ENCODE measurements at places on chromosomes 4 and X. TPM values are rescaled to one million over a fixed set of nuclear protein-coding genes. Genes with fewer than 3 reads are reported as not detected.
A peak's percentile ranks its signal among the peaks of the same experiment; 100 is the strongest.

ATXN3L gene
- not detected for total RNA-seq

DNA sequence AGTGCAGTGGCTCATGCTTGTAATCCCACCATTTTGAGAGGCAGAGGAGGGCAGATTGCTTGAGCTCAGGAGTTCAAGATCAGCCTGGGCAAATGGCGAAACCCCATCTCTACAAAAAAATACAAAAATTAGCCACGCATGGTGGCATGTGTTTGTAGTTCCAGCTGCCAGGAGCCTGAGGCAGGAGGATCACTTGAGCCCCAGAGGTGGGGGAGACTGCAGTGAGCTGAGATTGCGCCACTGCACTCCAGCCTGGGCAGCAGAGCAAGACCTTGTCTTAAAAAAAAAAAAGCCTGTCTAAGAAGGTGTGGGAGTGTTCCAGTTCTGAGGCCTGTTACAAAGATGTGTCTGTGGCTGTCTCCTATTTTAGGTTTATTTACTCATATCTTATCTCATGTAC lies 38.0 kb downstream of the PI4K2B start:
- DNase-seq = no peak
- H3K4me3 ChIP-seq = no peak overlapping the region
- H3K27ac ChIP-seq = no peak overlapping the region

GRCh38 chrX:23616361-23616760 lies 50.9 kb upstream of the PRDX4 start:
- no peaks in the 10 kb centered on the region for H3K36me3 ChIP-seq
- H3K4me3 ChIP-seq = no peak overlapping the region
- no peak overlapping the region for H3K27ac ChIP-seq
- no peaks in the 10 kb centered on the region for H3K4me1 ChIP-seq
- no peaks in the 10 kb centered on the region for H3K27me3 ChIP-seq
- no peak for DNase-seq

UGT2B17 gene
- 2.5 TPM for total RNA-seq

DNA sequence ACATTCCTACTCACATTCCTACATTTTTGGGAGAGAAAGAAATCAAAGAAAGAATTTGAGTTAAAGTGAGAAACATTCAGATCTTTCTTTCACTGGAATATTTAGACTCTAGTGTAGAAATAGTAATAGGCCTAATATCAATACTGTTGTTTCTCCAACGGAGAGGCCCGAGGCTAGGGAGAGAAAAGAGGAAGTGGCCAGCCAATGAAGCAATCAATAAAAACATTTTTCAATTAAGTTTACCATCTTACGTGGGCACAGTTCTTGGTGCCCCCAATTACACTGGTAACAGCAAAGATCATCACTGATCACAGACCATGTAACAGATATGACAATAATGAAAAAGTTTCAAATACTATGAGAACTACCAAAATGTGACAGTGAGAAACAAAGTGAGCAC lies 281.4 kb downstream of the GPM6A start:
- no peaks in the 10 kb centered on the region for H3K27me3 ChIP-seq
- no peak for DNase-seq
- H3K4me3 ChIP-seq = no peak overlapping the region
- H3K27ac ChIP-seq = no peak overlapping the region

TMSB15A gene
- total RNA-seq = not detected

GRCh38 chr4:146275370-146275769 lies 61.0 kb downstream of the REELD1 start:
- peaks cover 9% of the 10 kb centered on the region for H3K36me3 ChIP-seq
- H3K4me1 ChIP-seq = no peaks in the 10 kb centered on the region
- no peaks in the 10 kb centered on the region for H3K27me3 ChIP-seq
- no peak for DNase-seq

GRCh38 chr4:112975567-112976355 lies 73.7 kb upstream of the ANK2 start:
- no peaks in the 10 kb centered on the region for H3K36me3 ChIP-seq
- H3K4me3 ChIP-seq = no peak overlapping the region
- no peaks in the 10 kb centered on the region for H3K27me3 ChIP-seq
- H3K27ac ChIP-seq = no peak overlapping the region
- no peak for DNase-seq

DNA sequence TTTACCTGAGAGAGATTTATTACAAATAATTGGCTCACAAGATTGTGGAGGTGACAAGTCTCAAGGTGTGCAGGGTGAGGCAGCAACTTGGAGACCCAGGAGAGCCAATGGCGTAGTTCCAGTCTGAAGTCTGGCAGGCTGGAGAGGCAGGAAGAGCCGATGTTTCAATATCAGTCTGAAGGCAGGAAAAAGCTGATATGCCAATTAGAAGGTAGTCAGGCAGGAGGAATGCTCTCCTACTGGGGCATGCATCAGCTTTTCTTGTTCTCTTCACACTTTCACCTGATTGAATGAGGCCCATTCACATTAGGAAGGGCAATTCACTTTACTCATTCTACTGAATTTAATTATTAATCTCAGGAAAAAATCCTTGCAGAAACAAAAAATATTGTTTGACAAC lies 1351.7 kb upstream of the ADGRL3 start:
- H3K27ac ChIP-seq = no peak overlapping the region
- no peaks in the 10 kb centered on the region for H3K4me1 ChIP-seq
- no peak overlapping the region for H3K4me3 ChIP-seq

- DNase-seq = no peak
- peaks cover 2% of the 10 kb centered on the region for H3K27me3 ChIP-seq
These were observed 161.6 kb upstream of the PGRMC2 start for GRCh38 chr4:128449251-128449650.

DNA sequence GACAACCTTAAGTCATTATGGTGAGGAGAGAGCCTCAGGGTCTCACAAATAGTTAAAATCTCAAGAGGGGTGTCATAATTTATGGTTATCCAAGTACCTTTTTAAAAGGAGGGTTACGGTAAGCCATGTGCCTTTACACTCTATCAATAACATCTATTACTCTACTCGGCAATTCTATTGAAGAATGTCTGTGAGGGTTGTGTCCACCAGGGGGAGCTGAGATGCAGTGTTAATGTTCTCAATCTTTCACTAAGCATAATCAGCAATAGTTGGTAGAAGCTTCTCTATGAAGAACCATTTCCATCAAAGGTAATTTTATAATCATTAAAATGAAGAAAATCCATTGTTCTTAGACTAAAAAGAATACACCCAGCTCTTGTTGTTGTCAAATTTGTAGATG lies 457.4 kb downstream of the CENPC start:
- no peaks in the 10 kb centered on the region for H3K36me3 ChIP-seq
- H3K4me3 ChIP-seq = no peak overlapping the region
- H3K27me3 ChIP-seq = no peaks in the 10 kb centered on the region
- no peaks in the 10 kb centered on the region for H3K4me1 ChIP-seq

DNA sequence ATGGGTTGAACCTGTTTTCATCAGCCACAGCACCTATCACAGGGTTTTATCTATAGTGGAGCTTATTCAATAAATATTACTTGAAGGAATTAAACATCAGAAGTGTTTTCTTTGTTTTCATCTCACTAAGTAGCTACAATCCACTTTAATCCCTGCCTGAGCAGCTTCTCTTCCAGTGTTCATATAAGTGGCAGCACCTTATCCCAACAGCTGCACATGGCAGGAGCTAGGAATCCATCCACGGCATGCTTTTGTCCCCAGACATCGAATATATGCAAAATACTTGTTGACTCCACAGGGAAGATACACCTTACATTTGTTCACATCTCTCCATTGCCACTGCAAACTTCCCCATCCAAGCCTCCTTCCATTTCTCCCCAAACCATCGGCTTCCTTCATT lies 549.8 kb upstream of the FAM241A start:
- no peaks in the 10 kb centered on the region for H3K36me3 ChIP-seq
- no peak overlapping the region for H3K4me3 ChIP-seq
- H3K27ac ChIP-seq = no peak overlapping the region
- H3K4me1 ChIP-seq = no peaks in the 10 kb centered on the region
- no peaks in the 10 kb centered on the region for H3K27me3 ChIP-seq
- no peak for DNase-seq

PLAC8 gene
- 142 TPM for total RNA-seq

- H3K36me3 ChIP-seq = peaks cover 27% of the 10 kb centered on the region
- DNase-seq = no peak
- no peaks in the 10 kb centered on the region for H3K27me3 ChIP-seq
- H3K4me1 ChIP-seq = no peaks in the 10 kb centered on the region
These were observed 14.9 kb downstream of the RASL11B start for GRCh38 chr4:52877036-52877435.

SORCS2 gene
- total RNA-seq = not detected

DNA sequence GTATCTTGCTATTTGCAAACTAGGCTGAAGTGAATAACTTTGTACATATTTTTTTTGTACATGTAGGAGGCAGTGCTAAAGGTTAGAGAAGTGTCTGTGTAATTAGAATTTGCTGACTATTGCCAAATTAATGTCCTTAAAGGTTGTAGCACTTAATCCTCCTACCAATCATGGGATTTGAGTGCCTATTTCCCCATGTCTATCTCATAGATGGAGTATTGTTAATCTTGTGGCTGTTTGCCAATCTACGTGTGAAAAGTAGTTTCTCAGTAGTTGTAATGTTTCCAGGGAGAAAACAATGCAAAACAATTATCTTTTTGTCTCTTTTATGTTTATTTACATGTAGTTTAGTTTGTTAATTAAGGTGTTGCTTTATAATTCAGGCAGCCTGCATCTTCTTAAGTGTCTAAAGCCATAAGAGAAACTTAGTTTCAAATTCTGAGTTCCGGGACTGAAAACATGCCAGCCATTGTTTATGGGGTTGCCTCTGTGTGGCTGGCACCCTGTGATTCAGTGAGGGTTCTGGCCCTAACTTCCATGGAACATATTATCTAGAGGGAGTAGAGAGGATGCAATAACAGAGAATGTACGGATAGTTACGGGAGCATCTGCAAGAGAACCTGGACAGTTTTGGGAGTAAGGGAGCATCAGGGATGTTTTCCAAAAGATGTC lies 142.4 kb downstream of the KLHL8 start:
- H3K4me1 ChIP-seq = peaks cover 45% of the 10 kb centered on the region
- no peak overlapping the region for H3K27ac ChIP-seq
- H3K27me3 ChIP-seq = no peaks in the 10 kb centered on the region
- H3K36me3 ChIP-seq = peaks cover 3% of the 10 kb centered on the region

TACR3 gene
- total RNA-seq = not detected

- no peaks in the 10 kb centered on the region for H3K36me3 ChIP-seq
- H3K27ac ChIP-seq = no peak overlapping the region
- H3K27me3 ChIP-seq = no peaks in the 10 kb centered on the region
These were observed 40.0 kb downstream of the RIPPLY1 start for GRCh38 chrX:106862972-106863688.

IBSP gene
- not detected for total RNA-seq

TDO2 gene
- not detected for total RNA-seq

DNA sequence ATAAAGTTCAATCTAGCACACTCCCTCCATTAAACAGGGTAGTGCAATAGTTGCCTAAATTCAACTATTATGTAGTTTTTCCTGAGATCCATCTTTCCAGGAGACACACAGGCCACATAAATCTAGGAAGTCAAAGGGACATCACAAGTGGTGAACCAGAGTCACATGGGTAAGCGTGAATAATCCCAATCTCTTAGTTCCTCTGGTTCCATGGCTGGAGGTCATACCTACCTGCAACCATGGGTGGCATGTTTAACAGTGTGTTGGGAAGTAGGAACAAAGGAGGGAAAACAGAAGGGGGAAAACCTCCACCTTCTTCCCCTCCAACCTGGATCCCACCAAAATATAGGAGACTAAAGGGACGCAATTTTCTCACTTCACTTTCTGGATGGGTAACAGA lies 2651.6 kb downstream of the ARAP2 start:
- no peak for DNase-seq
- no peaks in the 10 kb centered on the region for H3K27me3 ChIP-seq
- H3K36me3 ChIP-seq = no peaks in the 10 kb centered on the region
- no peak overlapping the region for H3K27ac ChIP-seq

ARHGAP36 gene
- total RNA-seq = not detected

GRCh38 chr4:58636381-58636780 lies 1526.2 kb upstream of the IGFBP7 start:
- H3K27me3 ChIP-seq = no peaks in the 10 kb centered on the region
- no peaks in the 10 kb centered on the region for H3K4me1 ChIP-seq
- no peak overlapping the region for H3K27ac ChIP-seq
- H3K4me3 ChIP-seq = no peak overlapping the region
- H3K36me3 ChIP-seq = no peaks in the 10 kb centered on the region

DNA sequence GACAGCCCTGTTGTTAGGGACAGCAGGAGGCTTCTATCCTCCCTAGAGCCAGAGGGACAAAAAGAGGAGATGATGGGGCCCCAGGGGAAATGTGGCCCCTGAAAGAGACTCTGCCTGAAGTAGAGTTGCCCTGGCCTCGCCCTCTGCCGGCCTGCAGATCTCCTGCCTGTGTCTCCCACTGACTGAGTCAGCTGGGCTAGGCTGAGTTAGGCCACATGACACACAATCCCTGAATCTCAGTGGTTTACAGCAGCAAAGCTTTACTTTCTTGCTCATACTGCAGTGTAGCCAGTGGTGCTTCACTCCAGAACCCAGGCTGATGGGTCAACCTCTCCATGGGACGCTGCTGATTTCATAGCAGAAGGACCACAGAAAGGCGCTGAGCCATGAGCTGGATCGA lies 23.5 kb downstream of the DRD5 start:
- H3K27me3 ChIP-seq = peaks cover 12% of the 10 kb centered on the region
- no peak for DNase-seq
- H3K36me3 ChIP-seq = no peaks in the 10 kb centered on the region
- no peak overlapping the region for H3K27ac ChIP-seq

DNA sequence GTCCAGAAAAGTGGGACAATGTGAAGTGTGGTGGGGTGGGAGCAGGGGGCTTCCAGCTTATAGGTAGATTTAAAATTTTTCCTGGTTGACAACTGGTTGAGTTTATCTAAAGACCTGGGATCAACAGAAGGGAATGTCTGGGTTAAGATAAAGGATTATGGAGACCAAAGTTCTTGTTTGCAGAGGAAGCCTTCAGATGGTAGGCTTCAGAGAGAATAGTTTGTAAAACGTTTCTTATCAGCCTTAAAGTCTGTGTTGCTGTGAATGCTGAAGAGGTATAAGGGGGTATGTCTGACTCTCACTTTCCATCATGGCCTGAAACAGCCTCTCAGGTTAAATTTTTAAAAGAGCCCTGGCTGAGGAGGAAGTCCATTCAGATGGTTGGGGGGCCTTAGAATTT lies 20.5 kb downstream of the MGST2 start:
- H3K27ac ChIP-seq = no peak overlapping the region
- H3K27me3 ChIP-seq = no peaks in the 10 kb centered on the region
- H3K4me3 ChIP-seq = no peak overlapping the region

SOX3 gene
- total RNA-seq = not detected

- no peak overlapping the region for H3K27ac ChIP-seq
- H3K4me3 ChIP-seq = no peak overlapping the region
- no peaks in the 10 kb centered on the region for H3K36me3 ChIP-seq
- peaks cover 3% of the 10 kb centered on the region for H3K27me3 ChIP-seq
- no peak for DNase-seq
These were observed 36.9 kb downstream of the STARD8 start for GRCh38 chrX:68684291-68684918.

GPRASP1 gene
- total RNA-seq = 5.9 TPM

- H3K27ac ChIP-seq = peak overlapping the region; percentile 72
- peaks cover 61% of the 10 kb centered on the region for H3K4me1 ChIP-seq
- H3K27me3 ChIP-seq = no peaks in the 10 kb centered on the region
- DNase-seq = peak; percentile 16
These were observed 19.1 kb downstream of the ARAP2 start for GRCh38 chr4:36224972-36225903.
